ENCODE measurements at places on chromosomes 5 and 9. TPM values are rescaled to one million over a fixed set of nuclear protein-coding genes. Genes with fewer than 3 reads are reported as not detected.

PCDHB7 gene
- total RNA-seq: 0.62 TPM

DNA sequence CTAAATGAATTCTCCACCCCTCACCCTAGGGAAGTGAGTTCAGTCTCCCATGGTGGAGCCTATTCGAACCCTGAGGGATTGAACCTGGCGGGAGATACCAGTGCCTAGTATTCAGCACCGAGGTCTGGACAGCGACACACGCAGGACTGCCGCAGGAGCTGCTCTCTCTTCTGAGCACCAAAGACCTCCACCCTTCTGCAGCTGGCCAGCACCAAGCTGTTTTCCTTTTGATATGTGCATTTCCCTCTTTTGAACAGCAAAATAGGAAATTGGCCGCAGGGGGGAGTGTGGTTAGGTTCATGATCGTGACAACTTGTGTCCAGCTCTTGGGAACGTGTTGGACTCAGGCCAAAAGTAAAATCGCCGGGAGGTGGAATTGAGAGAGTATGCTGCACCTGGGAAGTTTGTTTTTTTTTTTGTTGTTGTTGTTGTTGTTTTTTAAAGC, 1.2 kb upstream of the PCSK1 start:
- peak; percentile 68 for DNase-seq

DNA sequence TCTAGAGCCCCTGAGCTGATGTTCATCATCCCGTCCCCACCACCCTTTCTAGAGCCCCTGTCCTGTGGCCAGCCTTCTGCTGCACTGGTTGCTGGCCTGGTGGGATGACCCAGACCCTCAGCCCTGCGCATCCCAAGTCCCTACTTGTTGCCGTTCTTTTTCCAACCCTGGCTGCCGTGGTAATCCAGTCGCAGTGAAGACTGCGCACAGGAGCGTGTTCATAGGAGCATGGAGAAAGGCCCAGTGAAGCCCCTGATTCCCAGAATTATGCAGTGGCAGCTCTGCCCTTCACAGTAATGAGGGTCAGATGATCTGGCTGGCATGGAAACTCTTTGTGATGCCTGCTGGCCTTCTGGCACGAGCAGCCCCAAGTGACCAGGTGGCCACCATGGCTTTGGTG, 183.3 kb downstream of the CACNA1B start:
- DNase-seq: no peak

GRCh38 chr9:83061990-83062650, 822 bp downstream of the RASEF start:
- DNase-seq: peak; percentile 35

GRCh38 chr5:142685418-142686209, at the start of gene FGF1:
FGF1 (minus strand) TSS chr5:142686090; CDS start chr5:142614127, 71,963 bp downstream.
- DNase-seq: peak; percentile 77

DNA sequence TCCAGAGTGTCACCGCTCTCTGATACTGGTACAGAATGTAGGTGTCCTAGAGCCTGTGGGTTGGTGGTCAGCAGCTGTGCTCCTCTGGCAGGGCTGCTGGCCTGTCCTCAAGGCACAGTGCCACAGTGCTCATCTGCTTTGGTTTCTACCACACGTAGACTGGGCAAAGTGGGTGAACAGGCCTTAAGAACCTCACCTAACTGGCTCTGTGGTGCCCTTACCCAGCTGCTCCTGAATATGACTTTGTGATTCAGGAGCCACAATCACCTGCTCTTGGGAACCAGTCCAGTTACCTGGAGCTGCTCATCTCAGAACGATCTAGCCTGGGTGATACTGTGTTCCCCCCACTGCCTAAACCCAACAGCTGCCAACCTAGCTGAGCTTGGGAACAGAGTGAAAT, 6.4 kb downstream of the NOP16 start:
- DNase-seq: no peak

DNA sequence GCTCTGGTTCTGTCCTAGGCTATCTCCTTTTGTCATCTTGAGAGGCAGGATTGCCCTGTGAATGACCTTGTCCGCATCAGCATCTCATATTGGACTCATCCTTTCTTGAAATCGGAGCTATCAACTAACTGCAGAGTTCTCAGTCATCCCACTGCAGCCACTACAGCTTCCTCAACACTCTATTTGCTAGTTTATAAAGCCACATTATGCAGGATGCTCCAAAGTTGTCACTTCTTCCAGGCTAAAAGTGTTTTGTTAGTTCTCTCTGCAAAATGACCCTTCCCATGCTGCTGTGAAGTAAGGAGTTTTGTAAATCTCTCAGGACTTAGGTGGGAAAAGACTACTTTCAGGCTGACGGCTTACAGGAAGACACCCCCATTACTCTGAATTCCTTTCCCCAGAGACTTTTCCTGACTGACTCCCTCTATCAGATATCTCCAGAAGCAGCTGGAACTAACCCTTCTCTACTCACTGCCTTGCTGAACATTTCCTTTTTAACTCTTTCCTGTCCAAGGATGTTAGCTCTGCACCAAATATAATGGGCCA, 257.6 kb downstream of the NFIB start:
- no peak for DNase-seq

TSSK1B gene
- total RNA-seq: not detected

DNA sequence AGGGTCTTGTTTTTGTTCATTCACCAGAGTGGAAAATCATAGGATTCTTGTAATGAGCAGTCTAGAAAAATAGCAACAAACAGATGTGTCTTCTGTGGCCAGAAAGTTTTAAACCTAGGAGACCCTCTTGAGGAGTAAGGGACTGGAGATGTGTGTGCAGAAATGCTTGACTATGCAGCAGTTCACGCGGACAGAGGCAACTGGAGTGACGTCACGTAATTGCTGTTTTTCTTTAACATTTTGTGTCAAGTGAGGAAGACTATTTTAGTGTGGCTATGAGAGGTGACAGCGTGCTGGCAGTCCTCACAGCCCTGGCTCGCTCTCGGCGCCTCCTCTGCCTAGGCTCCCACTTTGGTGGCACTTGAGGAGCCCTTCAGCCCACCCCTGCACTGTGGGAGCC, 163.1 kb upstream of the PTCH1 start:
- DNase-seq: no peak

FGF1 gene
- total RNA-seq: 42.7 TPM

TMEM8B gene
- 13.3 TPM for total RNA-seq

GRCh38 chr9:71767163-71767775, 1.0 kb downstream of the CEMIP2 start:
- DNase-seq: no peak

- no peak for DNase-seq
Observed at GRCh38 chr5:148725675-148726074, 71.3 kb upstream of the HTR4 start.

LRRC14B gene
- total RNA-seq: 103 TPM

GRCh38 chr9:137486141-137486490, 27.0 kb upstream of the NSMF start:
- DNase-seq: no peak

PHF24 gene
- total RNA-seq: 0.19 TPM

GPSM1 gene
- total RNA-seq: 50.3 TPM

- no peak for DNase-seq
Observed at GRCh38 chr5:125746917-125747316, 676.3 kb upstream of the GRAMD2B start.

GRCh38 chr5:67149951-67150523, 46.6 kb downstream of the CD180 start:
- no peak for DNase-seq

GRCh38 chr5:174311531-174312269, 266.2 kb downstream of the NSG2 start:
- peak; percentile 83 for DNase-seq

- DNase-seq: no peak
Observed at GRCh38 chr5:32583582-32584232, 1.6 kb upstream of the SUB1 start.

GRCh38 chr5:35094948-35095347, 47.2 kb upstream of the AGXT2 start:
- DNase-seq: no peak

DNA sequence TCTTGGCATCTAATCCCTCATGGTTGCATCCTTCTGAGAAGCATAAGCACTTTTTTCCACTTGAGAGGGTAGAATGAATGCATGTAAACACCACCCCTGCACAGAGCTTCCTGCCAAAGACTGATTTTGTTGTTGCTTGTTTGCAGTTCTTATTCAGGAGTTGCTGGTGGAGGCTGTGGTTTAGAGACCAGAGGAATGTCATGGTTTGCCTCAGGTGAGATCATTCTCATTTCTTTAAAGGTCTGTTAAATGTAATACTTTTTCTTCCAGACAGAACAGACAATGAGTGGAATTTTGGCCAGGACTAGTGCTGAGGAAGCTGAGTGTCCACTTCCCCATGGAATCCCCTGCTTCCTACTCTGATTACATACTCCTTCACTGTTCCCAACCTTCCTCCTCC, 3.2 kb upstream of the TNC start:
- no peak for DNase-seq

- DNase-seq: no peak
Observed at GRCh38 chr5:158819095-158819494, 280.6 kb downstream of the EBF1 start.

GRCh38 chr9:134169724-134170401, 5.5 kb upstream of the RNU6ATAC start:
- peak; percentile 30 for DNase-seq

DNA sequence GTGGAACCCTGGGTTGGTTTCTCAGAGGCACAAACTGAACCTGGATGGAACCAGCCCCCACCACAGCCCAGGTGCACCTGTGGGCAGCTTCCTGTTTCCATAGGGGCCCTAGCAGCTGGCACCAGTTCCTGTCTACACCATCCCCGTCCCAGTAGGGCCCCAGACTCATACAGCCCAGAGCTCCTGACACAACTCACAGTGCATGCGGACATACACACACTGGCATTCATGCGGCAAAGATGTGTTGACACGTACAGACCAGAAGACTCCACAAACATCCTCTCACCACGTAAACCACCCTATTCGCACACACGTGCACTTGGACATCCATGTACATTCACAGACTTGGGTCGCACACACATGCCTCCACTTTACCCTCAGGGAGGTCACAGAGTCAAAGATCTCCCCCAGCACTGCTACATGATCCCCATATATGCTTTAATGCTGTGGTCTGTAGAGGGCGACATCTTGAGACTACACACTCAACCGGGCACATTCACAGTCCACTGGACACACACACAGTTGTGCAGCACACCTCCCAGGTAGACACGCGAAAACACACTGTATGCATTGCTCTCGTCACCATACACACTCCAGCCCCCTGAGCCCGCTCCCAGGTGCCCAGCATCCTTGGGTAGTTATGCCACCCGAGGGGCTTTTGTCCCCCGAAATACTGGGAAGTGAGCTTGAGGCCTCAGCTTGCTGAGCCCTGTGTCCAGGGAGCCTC, 22.4 kb downstream of the CXXC5 start:
- no peak for DNase-seq

DNA sequence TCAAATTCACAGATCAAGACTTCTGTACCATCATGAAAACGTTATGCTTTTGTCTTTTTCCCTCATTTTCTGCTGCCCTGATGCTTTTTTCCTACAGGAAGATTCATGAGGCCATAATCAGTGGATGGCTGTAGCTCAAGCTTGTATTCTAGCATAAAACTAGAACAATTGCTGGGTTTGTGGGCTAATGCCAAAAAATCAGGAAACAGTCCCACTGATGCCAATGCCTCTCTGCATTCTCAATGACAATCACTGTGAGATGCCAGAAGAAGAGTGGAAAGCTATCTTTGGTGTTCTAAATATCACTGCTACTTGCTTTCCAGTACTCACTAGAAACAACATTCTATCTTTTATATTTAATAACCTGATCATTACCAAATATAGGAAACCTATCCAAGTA, 33.3 kb upstream of the FAM170A start:
- no peak for DNase-seq

GRCh38 chr5:43073597-43074546, 33.8 kb upstream of the ANXA2R start:
- no peak for DNase-seq

PCDHA8 gene
- not detected for total RNA-seq

DNA sequence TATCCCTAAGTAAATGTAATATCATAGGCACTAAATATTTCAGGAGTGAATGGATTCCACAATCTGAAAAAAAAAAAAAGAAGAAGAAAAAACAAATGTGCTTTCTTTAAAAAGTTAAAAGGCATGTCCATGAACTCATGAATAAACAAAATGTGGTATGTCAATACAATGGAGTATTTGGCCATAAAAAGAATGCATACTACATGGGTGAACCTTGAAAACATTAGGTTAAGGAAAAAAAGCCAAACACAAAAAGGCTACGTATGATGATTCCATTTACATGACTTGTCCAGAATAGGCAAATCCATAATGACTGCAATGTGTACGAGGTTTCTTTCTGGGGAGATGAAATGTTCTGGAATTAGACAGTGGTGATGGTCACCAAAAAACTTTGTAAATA, 45.3 kb downstream of the FNIP1 start:
- DNase-seq: no peak

DNA sequence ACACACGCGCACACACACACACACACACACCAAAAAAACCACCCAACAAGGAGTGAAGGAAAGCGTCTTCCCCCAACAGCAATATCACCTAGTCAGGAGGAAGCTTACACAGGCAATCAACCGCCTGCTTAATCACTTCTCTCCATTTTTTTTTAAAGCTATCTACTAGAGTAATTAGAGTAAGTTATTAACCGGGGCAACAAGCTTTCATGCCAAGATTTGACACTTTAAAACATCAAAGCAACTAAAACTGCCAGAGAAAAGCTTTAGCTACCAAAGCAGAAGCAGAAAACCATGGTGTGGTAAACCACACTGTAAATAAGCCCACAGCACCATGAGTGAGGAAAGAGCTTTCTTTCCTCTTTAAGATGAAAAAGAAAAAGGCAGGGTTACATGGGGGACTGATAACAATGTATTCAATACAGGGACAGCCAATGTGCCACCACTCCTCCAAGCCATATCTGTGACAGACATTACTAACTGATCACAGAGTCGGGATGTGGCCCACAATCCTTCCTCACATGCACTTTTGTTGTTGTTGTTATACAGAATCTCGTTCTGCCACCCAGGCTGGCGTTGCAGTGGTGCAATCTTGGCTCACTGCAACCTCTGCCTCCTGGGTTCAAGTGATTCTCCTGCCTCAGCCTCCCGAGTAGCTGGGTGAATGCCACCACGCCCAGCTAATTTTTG, 282.1 kb downstream of the CRB2 start:
- DNase-seq: peak; percentile 26

DNA sequence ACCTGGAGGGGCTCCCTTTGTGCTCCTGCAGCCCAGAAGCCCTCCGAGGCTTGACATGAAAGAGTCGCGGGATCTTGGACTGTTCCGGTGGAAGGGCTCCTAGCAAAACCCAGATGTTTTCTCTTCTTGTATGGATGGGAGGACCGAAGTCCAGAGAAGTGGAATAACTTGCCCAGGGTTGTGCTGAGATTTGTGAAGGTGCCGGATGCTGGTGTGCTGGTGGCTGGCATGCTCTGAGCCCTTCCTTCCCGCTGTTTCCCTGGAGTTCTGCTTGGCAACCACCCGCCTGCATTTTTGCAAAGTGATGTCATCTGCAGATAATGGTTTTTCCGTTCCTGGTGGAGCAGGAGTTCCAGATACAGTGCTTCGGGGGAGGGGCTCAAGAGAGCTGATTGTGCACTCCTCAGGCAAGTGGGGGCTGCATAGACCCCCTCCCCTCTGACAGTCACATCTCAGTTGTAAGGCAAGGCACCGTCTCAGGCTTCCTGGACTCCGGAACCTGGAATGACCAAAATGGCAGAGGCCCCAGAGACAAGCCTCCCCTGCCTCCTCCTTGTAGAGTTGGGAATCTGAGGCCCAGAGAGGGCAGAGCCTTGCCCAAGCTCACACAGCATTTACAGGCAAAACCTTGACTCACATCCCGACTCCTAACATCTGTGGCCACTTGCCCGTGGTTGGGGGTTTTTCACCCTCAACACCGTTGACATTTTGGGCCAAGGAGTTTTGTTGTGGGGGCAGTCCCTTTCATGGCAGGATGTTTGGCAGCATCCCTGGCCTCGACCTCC, 157.0 kb downstream of the RGS3 start:
- peak; percentile 66 for DNase-seq

COX7C gene
- 2,062 TPM for total RNA-seq

STXBP1 gene
- 50.9 TPM for total RNA-seq

Data from Right ventricle myocardium superior (tissue), 1 donor.